ENCODE measurements at places on chromosomes 12 and 14. TPM values are rescaled to one million over a fixed set of nuclear protein-coding genes. Genes with fewer than 3 reads are reported as not detected.
A peak's percentile ranks its signal among the peaks of the same experiment; 100 is the strongest.

DNA sequence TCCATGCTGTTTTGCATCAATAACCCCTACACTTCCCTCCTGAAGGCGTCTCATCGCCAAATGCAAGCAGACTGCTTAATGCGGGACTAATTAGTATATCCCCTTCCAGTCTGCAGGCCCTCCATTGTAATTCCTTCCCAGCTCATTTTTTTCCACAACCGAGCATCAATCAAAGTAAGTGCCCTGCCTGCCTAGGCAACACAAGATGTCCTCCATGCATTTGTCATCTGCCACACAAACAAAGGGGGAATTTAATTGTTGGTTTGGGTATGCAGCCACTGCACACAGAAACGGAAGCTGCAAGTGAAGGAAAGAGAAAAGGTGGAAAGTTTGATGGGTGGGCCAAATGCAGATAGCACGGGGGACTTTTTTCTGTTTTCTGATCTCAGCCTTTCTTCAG, 168.0 kb downstream of the EGLN3 start:
- DNase-seq, result no peak
- H3K4me3 ChIP-seq, result no peak overlapping the region
- no peaks in the 10 kb centered on the region for H3K27me3 ChIP-seq
- H3K4me1 ChIP-seq, result no peaks in the 10 kb centered on the region

GRCh38 chr14:68807987-68808386, 15.1 kb upstream of the ZFP36L1 start:
- H3K4me1 ChIP-seq, result peaks cover 23% of the 10 kb centered on the region
- H3K27ac ChIP-seq, result peak overlapping the region; percentile 94
- no peak overlapping the region for H3K4me3 ChIP-seq
- no peaks in the 10 kb centered on the region for H3K27me3 ChIP-seq

GRCh38 chr12:10633541-10633940, 20.1 kb upstream of the MAGOHB start:
- H3K4me1 ChIP-seq, result peaks cover 6% of the 10 kb centered on the region
- no peak overlapping the region for H3K27ac ChIP-seq

- DNase-seq, result peak; percentile 96
- no peaks in the 10 kb centered on the region for H3K36me3 ChIP-seq
- H3K4me3 ChIP-seq, result no peak overlapping the region
- H3K4me1 ChIP-seq, result peaks cover 5% of the 10 kb centered on the region
- H3K27ac ChIP-seq, result peak overlapping the region; percentile 90
- no peaks in the 10 kb centered on the region for H3K27me3 ChIP-seq
These were observed 148.0 kb upstream of the NUDT4 start for GRCh38 chr12:93229494-93230325.

GRCh38 chr14:99075771-99076375, 196.1 kb downstream of the BCL11B start:
- no peaks in the 10 kb centered on the region for H3K36me3 ChIP-seq
- no peak for DNase-seq
- H3K27me3 ChIP-seq, result no peaks in the 10 kb centered on the region

- H3K36me3 ChIP-seq, result no peaks in the 10 kb centered on the region
- H3K27me3 ChIP-seq, result no peaks in the 10 kb centered on the region
These were observed 1.6 kb downstream of the CD9 start for GRCh38 chr12:6201826-6202225.

DNA sequence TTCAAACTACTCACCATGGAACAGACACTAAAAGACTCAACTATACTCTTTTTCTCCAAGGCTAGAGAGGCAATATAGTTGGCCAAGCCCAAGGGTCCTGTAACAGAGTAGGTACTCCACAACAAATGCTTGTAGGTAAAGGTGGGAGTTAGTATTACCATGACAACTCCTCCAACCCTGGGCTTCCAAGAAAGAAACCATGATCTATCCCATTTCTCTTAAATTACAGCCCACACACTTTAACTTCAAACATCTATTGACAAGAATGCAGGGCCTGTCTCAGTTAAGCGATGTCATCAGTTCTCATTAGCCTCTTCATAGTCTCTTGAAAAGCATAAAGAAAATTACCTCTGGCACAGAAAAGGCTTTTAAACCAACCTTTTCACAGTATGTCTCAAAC, 25.0 kb downstream of the ERH start:
- no peak overlapping the region for H3K27ac ChIP-seq
- H3K4me3 ChIP-seq, result no peak overlapping the region
- H3K27me3 ChIP-seq, result no peaks in the 10 kb centered on the region
- no peaks in the 10 kb centered on the region for H3K4me1 ChIP-seq
- peaks cover 12% of the 10 kb centered on the region for H3K36me3 ChIP-seq
- DNase-seq, result no peak

DNA sequence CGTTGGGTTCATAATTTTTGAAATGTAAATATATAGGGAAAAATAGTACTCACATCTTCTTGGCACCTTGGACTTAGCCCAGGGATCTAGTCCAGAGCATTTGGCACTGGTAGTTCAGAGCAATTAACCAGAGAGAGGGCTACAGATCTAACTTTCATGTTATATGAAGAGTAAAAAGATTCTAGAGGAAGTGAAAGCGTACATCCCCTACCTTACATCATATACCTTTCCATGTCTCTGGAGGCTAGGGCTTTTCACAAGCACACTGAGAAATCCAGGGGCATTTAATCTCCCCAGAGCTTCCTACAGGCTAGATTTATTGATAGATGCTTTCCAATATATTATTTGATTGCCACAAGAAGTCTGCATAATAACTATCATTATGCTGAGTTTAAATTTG, 687.5 kb upstream of the FBXO33 start:
- H3K4me3 ChIP-seq, result no peak overlapping the region
- DNase-seq, result no peak
- H3K4me1 ChIP-seq, result no peaks in the 10 kb centered on the region
- H3K27ac ChIP-seq, result no peak overlapping the region

DNA sequence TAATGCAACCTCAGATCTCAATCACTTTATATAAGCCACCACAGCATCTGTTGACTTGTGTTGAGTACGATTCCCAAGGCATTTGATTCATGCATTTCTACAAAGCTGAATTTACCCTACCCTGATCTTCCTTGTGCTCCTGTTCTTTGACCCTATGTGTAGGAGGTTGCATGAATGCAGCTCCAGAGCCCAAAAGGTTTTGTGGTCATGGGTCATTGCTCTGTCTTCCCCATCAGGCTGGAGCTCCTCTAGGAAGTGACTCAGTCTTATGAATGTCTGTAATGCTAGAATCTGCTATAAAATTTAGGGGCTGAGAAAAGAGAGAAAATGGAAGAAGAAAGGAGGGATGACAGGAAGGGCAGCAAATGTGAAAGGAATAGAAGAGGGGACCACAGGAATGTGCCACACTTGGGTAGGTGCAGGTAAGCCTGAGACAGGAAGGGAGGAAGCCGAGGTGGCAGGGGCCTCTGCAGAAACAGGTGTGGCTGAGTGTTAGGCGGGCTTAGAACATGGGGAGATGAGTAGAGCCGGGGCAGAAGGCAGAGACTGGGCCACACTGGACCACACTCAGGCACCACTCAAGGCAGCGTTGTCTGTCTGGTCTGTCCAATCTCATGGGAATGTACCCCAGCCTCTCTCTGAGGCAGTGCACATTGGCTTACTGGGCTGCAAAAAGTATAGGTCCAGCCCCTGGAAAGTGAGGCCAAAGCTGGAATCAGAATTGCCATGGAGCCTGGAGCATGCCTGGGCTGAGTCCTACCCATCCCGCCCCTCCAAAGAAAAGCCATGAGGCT, 334.1 kb downstream of the BCL11B start:
- H3K36me3 ChIP-seq, result no peaks in the 10 kb centered on the region
- H3K4me3 ChIP-seq, result no peak overlapping the region
- DNase-seq, result no peak
- H3K4me1 ChIP-seq, result no peaks in the 10 kb centered on the region

DNA sequence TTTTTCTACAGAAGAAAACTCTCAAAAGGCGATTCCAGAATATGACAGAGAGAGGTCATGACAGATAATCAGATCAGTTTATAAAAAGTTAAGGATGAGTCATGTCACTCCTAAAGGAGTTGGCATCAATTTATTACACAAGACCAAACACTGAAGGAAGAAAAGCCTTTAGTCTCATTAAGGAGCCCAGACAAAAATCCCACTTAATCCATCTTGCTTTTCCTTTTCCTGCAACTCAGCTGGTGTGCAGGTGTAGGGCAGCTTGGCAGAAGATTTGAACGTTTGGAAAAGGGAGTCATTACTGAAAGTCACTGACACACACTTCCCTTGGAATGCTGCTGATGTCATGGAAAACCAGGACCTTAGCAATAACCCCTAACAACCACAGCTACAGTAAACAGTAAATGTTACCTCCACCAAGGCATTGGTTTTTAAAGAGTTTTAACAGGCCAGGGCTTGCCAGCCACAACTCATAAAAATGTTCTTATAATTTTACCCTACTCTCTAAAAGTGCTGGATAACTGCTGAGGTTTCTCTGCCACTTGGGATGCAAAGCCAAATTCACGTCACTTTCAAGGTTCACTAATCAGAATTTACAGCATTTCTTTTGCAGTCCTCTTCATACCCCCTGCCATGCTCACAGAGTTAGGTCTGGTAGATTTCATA, 320.6 kb downstream of the RAD51B start:
- H3K4me1 ChIP-seq, result peaks cover 20% of the 10 kb centered on the region
- peak overlapping the region; percentile 53 for H3K27ac ChIP-seq
- H3K36me3 ChIP-seq, result no peaks in the 10 kb centered on the region
- peak; percentile 99 for DNase-seq

DNA sequence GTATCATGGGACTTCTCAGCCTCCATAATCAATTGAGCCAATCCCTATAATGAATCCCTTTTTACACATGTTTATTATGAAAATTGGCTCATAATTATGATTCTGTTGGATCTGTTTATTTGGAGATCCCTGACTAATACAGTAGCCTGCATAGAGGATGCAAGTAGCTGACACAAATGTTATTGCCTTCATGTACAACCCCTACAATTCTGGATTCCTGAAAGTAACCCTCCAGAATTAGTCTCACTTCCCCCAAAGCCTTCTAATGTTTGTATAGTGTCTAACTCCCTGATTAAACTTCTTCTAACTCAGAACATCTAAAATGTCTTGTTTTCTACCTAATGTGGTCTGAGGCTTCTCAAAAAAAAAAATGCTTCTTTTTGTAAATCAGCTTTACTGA, 6.6 kb upstream of the SMIM10L1 start:
- no peaks in the 10 kb centered on the region for H3K4me1 ChIP-seq
- no peaks in the 10 kb centered on the region for H3K27me3 ChIP-seq
- H3K36me3 ChIP-seq, result peaks cover 14% of the 10 kb centered on the region
- no peak overlapping the region for H3K27ac ChIP-seq
- no peak overlapping the region for H3K4me3 ChIP-seq

GRCh38 chr12:130687796-130688778, 28.0 kb downstream of the RIMBP2 start:
- no peak overlapping the region for H3K27ac ChIP-seq
- no peak overlapping the region for H3K4me3 ChIP-seq
- DNase-seq, result no peak
- no peaks in the 10 kb centered on the region for H3K36me3 ChIP-seq

Gene DEGS2
- not detected for total RNA-seq

- peaks cover 26% of the 10 kb centered on the region for H3K36me3 ChIP-seq
- no peak overlapping the region for H3K27ac ChIP-seq
- no peak overlapping the region for H3K4me3 ChIP-seq
- H3K27me3 ChIP-seq, result no peaks in the 10 kb centered on the region
These were observed 33.4 kb downstream of the PLEKHG3 start for GRCh38 chr14:64737391-64738280.

Gene TMPRSS12
- total RNA-seq, result not detected

GRCh38 chr14:101034986-101035385, 131.5 kb upstream of the RTL1 start:
- H3K36me3 ChIP-seq, result peaks cover 71% of the 10 kb centered on the region
- H3K4me3 ChIP-seq, result no peak overlapping the region
- H3K27ac ChIP-seq, result no peak overlapping the region
- no peaks in the 10 kb centered on the region for H3K4me1 ChIP-seq
- H3K27me3 ChIP-seq, result no peaks in the 10 kb centered on the region

Gene SDSL
- total RNA-seq, result 6.3 TPM

GRCh38 chr12:66803930-66804329, 125.1 kb upstream of the GRIP1 start:
- no peak overlapping the region for H3K27ac ChIP-seq
- no peak for DNase-seq
- H3K4me1 ChIP-seq, result no peaks in the 10 kb centered on the region
- no peak overlapping the region for H3K4me3 ChIP-seq
- H3K27me3 ChIP-seq, result no peaks in the 10 kb centered on the region

Gene PSMB11
- not detected for total RNA-seq

Gene CCDC77
- 6.6 TPM for total RNA-seq

DNA sequence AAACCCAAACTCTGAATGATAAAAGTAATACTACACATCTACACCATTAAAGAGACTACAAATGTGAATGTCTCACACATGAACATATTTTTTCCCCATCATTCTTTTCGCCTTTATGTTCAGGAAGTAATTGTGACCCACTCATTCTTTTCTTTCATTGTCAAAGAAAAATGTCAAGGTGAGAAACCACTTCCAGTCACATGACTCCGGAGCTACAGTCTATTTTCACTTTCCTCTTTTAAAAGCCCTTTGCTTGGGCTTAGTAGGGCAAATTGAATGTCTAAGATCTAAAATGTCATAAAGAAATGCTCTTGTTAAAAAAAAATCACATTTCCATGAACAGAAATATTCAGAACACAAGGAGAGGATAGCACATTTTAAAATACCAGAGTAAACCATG, 461.3 kb downstream of the SOX5 start:
- H3K4me1 ChIP-seq, result no peaks in the 10 kb centered on the region
- H3K27ac ChIP-seq, result no peak overlapping the region
- H3K4me3 ChIP-seq, result no peak overlapping the region
- no peak for DNase-seq

- H3K27ac ChIP-seq, result no peak overlapping the region
- H3K27me3 ChIP-seq, result no peaks in the 10 kb centered on the region
- no peak for DNase-seq
- no peak overlapping the region for H3K4me3 ChIP-seq
- H3K36me3 ChIP-seq, result no peaks in the 10 kb centered on the region
These were observed 40.4 kb upstream of the GTF2A1 start for GRCh38 chr14:81261176-81261575.

DNA sequence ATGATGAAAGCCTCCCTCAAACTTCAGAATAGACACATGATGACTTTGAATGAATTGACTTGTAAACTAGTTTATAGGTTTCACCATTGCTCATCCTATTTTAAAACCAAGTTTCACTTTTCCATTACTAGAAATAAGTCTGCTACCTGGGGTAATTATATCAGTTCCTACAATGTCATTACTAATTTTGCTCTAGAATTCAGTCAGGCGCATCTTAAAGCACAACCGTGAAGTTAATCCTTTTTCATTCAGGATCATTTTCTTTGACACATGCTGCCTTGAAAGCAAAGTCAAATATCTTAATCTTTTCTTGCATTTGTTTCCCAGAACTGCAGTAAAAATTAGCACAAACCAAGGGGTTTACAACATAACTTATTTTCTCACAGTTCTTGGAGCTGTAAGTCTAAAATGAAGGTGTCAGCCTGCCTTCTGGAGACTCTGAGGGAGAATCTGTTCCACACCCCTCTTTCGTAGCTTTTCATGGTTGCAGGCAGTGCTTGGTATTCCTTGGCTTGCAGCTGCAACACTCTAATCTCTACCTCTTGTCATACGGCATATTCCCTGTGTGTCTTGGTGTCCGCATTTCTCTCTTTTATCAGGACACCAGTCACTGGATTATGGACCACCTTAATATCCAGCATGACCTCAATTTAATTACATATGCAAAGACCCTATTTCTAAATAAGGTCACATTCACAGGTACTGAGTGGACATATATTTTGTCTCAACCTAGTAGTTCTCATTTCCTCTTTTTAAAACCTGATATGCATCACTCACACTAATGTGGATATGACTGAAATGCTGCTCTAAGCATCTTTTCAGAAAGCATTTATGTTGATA, 114.3 kb upstream of the PDZRN4 start:
- DNase-seq, result no peak
- H3K27me3 ChIP-seq, result no peaks in the 10 kb centered on the region
- H3K4me1 ChIP-seq, result no peaks in the 10 kb centered on the region
- H3K4me3 ChIP-seq, result no peak overlapping the region
- no peak overlapping the region for H3K27ac ChIP-seq
- no peaks in the 10 kb centered on the region for H3K36me3 ChIP-seq

Gene COCH
- 0.28 TPM for total RNA-seq
